ENCODE measurements at places on chromosomes 4 and X. TPM values are rescaled to one million over a fixed set of nuclear protein-coding genes. Genes with fewer than 3 reads are reported as not detected.
A peak's percentile ranks its signal among the peaks of the same experiment; 100 is the strongest.

DNA sequence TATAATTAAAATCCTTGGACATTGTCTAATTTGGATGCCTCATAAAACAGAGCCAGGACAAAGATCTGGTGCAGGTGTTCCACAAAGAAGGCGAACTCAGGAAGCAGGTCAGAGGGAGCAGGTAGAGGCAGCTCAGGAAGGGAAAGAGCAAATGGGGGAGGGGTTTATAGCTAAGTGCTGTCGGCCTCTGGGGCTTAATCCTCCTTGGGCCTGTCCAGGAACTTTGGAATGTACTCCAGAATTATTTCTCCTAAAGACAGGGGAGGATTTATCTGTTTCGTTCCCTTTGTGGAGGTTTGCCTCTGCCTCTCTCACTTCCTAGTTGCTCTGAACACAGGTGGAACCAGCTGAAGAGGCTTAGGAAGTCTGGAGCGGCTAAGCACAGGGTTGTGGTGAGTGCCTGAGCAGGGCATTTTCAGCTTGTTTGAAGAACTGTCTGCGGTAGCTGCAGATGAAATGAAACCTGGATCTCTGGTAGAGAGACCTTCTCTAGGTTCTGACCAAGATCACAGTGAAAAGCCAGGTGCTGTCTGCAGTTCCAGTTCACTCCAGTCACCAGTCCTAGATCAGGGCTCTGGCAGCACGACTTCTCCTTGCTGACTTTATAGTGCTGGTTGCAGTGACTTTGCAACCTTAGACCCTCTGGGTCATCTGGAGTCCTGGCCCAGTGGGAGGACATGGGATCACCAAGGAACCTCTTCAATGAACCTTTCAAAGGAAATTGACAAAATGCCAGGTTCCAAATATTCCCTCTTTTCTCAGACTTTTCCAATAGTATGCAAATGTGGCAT, 519.2 kb downstream of the PCDH10 start:
- H3K4me3 ChIP-seq = no peak overlapping the region
- H3K4me1 ChIP-seq = no peaks in the 10 kb centered on the region
- no peak overlapping the region for H3K27ac ChIP-seq

- H3K27me3 ChIP-seq = no peaks in the 10 kb centered on the region
- no peaks in the 10 kb centered on the region for H3K4me1 ChIP-seq
- no peak overlapping the region for H3K4me3 ChIP-seq
Measured at GRCh38 chrX:143296521-143296920, 220.8 kb downstream of the SPANXN3 start.

TEX13D gene
- not detected for total RNA-seq

DNA sequence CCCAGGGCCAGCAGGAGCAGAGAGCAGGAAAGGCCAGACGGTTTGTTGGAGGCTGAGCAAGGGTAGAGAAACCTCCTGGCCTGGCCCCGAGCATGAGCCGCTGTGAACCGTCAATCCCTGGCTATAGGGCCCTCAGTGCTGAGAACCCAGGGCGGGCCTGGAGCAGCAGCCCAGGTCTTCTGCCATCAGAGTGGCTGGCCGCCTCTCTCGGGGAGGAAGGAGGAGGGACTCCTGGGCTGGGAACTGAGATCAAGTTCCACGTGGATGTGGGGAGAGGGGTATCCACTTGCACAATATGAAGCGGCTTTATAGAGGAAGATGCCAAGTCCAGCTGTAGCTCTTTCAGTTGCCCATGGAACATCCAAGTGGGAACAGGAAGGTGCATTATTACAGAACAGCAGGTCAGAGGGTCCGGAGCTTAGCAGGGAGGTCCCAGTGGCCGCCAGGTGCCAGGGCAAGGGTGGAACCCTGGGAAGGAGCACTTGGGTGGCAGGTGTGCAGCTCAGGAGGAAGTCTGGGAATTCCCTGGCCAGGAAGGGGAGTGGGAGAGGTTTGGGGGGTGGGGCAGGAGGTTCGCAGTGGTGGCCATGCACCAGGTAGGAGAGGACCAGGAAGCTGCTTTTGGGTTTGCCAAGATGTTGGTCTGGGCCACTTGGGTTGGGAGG, 31.7 kb upstream of the CRMP1 start:
- no peak overlapping the region for H3K27ac ChIP-seq
- DNase-seq = no peak
- H3K36me3 ChIP-seq = no peaks in the 10 kb centered on the region
- H3K4me1 ChIP-seq = no peaks in the 10 kb centered on the region
- H3K4me3 ChIP-seq = no peak overlapping the region

DNA sequence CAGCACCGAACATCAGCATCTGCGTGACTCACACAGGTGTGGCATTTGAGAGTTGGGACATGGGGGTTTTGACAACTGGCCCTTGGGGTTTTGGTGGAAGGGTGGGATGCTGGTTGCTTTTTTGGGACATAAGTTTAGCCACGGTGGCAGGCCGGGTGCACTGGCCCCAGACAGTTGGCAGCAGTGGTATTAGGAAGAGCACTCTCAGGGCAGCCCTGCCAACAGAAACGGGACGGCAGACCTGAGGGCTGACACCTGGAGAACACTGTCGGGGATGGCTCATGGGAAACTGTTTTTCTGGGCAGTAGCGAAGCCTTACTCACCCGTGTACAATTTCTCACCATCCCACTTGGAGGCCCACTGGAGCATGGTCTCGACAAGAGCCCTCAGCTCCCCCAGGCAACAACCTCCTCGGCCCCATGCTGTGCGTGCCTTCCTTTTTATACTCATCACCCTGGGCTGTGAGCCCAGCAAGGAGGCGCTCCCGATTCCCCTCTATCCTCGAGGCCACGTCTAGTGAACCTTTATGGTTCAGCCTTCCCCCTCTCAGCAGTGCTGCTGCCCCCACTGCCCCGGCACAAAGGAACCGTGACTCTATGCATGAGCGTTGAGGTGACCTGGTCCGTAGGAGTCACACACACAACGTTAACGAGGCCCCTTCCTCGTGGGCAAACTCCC, 30.6 kb downstream of the WDR1 start:
- H3K4me1 ChIP-seq = peaks cover 49% of the 10 kb centered on the region
- no peaks in the 10 kb centered on the region for H3K27me3 ChIP-seq
- H3K27ac ChIP-seq = peak overlapping the region; percentile 57
- peaks cover 90% of the 10 kb centered on the region for H3K36me3 ChIP-seq

PRIMPOL gene
- 15.2 TPM for total RNA-seq

MAGEB10 gene
- not detected for total RNA-seq

GRCh38 chrX:95919605-95920004, 765.0 kb upstream of the DIAPH2 start:
- no peaks in the 10 kb centered on the region for H3K4me1 ChIP-seq
- H3K27me3 ChIP-seq = no peaks in the 10 kb centered on the region

GRCh38 chr4:99966692-99967091, 16.6 kb upstream of the H2AZ1 start:
- no peak for DNase-seq
- H3K4me1 ChIP-seq = no peaks in the 10 kb centered on the region
- H3K27ac ChIP-seq = no peak overlapping the region
- no peaks in the 10 kb centered on the region for H3K36me3 ChIP-seq
- no peak overlapping the region for H3K4me3 ChIP-seq
- H3K27me3 ChIP-seq = no peaks in the 10 kb centered on the region

GRCh38 chr4:61204353-61205060, 4.4 kb downstream of the ADGRL3 start:
- peaks cover 10% of the 10 kb centered on the region for H3K27me3 ChIP-seq
- H3K27ac ChIP-seq = no peak overlapping the region
- H3K4me3 ChIP-seq = no peak overlapping the region
- no peaks in the 10 kb centered on the region for H3K36me3 ChIP-seq

DNA sequence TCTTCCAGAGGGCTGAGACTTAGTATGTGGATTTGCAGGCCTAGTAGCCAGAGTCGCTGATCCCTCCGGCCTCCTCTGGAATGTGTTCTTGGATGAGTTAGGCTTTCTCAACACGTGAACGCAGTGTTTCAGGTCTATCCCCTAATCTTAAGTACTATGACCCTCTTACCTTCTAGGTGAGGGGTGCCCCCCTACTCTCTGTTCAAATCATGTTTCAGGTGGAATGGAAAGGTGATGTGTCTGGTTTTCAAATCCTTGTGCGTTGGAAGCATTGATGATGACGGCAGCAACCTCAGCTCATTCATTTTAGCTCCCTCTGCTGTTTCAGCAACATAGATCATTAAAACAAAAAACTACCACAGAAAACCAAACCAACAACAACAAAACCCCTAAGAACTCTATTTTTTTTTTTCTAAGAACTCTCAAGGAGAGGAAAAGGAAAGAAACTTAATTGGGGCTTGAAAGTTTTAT, 56.4 kb downstream of the RWDD4 start:
- no peak for DNase-seq
- no peak overlapping the region for H3K27ac ChIP-seq
- H3K4me1 ChIP-seq = no peaks in the 10 kb centered on the region
- H3K4me3 ChIP-seq = no peak overlapping the region

PABPC5 gene
- total RNA-seq = 1.6 TPM

- no peaks in the 10 kb centered on the region for H3K27me3 ChIP-seq
- no peak for DNase-seq
- H3K27ac ChIP-seq = peak overlapping the region; percentile 58
- peaks cover 27% of the 10 kb centered on the region for H3K36me3 ChIP-seq
Measured at GRCh38 chrX:136196691-136197155, 49.4 kb downstream of the FHL1 start.

DNA sequence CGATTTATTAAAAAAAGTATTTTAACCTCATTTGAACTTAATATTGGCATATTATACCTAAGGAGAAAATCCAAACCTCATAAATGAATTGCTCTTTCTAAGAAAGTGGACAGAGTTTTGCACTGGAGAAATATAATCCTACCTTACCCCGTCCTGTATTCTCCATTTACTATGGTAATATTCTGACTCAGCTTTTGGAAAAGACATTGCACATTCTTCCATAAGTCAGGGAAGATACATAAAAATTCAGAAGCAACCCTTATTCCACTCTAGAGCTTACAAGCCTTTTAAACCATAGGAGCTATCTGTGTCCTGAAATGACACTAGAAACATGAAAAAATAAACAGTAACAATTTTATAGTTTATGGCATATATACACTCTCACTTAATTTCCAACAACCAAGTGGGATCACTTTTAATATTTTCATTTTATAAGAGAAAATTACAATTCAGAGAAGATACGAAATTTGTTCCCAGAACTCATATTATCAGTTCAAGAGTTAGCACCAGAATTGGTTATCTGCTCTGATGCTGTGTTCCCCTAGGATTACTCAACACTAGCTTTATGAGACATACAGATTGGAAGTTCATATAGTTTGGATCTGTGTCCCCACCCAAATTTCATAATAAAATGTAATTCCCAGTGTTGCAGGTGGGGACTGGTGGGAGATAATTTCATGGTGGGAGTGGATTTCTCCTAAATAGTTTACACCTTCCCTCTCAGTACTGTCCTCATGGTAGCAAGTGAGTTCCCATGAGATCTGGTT, 359.4 kb downstream of the ARAP2 start:
- H3K27ac ChIP-seq = no peak overlapping the region
- H3K4me3 ChIP-seq = no peak overlapping the region
- H3K36me3 ChIP-seq = no peaks in the 10 kb centered on the region
- H3K27me3 ChIP-seq = no peaks in the 10 kb centered on the region
- H3K4me1 ChIP-seq = no peaks in the 10 kb centered on the region

- no peaks in the 10 kb centered on the region for H3K27me3 ChIP-seq
- no peak for DNase-seq
- no peak overlapping the region for H3K27ac ChIP-seq
- H3K36me3 ChIP-seq = no peaks in the 10 kb centered on the region
- no peaks in the 10 kb centered on the region for H3K4me1 ChIP-seq
Measured at GRCh38 chr4:102193145-102193544, 152.1 kb downstream of the SLC39A8 start.

SPANXD gene
- not detected for total RNA-seq

- H3K27ac ChIP-seq = no peak overlapping the region
- H3K36me3 ChIP-seq = no peaks in the 10 kb centered on the region
- H3K4me1 ChIP-seq = no peaks in the 10 kb centered on the region
- H3K27me3 ChIP-seq = no peaks in the 10 kb centered on the region
- DNase-seq = no peak
Measured at GRCh38 chr4:104462641-104463040, 32.1 kb downstream of the CXXC4 start.

DNA sequence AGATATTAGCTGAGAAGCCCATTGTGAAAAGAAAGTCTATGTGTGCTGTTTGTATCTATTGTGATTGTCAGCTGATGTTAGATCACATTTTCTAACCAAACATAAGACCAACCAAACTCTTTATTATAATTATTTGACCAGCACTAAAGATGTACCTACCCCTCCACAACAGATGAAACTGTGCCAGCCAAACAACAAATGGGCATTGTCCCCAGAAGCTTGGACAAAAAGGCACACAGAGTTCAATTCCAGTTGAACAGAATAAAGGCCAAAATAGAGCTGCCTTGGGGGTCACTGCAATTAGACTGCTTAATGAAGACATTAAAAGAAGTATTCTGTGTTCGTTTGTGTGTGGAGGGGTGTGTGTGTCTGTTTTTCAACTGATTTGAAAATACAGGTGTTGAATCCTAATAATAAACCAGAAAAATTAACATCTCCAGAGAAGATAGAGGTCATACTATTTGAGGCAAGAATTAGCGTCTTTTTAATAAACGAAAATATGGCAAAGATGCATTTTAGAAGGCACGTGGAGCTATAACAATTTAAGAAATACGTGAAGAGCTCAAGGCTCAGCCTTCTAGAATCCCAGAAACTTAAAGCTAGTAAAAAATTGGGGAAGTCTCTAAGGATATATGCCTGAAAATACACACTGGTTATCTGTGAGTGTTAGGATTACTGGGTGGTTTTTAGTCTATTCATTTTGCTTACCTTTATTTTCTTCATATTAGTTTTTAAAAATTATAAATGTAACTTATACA, 2.2 kb downstream of the SPP1 start:
- no peak overlapping the region for H3K4me3 ChIP-seq
- H3K36me3 ChIP-seq = no peaks in the 10 kb centered on the region
- H3K4me1 ChIP-seq = no peaks in the 10 kb centered on the region

- H3K36me3 ChIP-seq = no peaks in the 10 kb centered on the region
- no peaks in the 10 kb centered on the region for H3K27me3 ChIP-seq
- peak overlapping the region; percentile 57 for H3K4me3 ChIP-seq
- no peaks in the 10 kb centered on the region for H3K4me1 ChIP-seq
Measured at GRCh38 chrX:38561951-38562719, 793 bp downstream of the TSPAN7 start.

DNA sequence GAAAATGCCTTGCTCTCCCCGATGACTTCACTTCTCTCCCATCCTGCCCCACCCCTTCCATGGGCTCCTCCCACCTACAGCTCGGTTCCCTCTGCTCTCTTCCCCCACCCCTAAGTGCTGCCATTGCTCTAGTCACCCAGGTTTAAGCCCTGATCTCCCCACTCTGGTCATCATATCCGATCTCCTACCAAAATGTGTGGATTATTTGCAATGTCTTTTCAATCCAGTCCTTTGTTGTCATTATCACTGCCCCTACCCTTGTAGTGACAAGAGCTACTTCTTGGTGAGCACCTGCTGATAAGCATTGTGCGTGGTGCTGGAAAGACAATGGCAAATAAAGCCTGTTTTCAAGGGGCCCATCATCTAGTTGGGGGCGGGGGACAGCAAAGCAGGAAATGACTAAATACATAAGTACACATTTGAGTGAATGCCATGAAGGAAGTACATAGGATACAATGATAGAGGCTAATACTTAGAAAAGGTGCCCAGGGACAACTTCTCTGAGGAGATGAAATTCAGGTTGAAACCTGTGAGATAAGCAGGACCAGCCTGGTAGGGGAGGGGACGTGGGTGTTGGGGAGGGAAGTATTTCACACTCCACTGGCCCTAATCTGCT, 63.8 kb downstream of the DLG3 start:
- no peaks in the 10 kb centered on the region for H3K36me3 ChIP-seq
- no peak overlapping the region for H3K4me3 ChIP-seq
- DNase-seq = no peak
- H3K27me3 ChIP-seq = no peaks in the 10 kb centered on the region
- no peaks in the 10 kb centered on the region for H3K4me1 ChIP-seq
- no peak overlapping the region for H3K27ac ChIP-seq

Measured in right atrium auricular region (tissue), 2 donors.